ENCODE measurements at places on chromosomes 5 and 9. TPM values are rescaled to one million over a fixed set of nuclear protein-coding genes. Genes with fewer than 3 reads are reported as not detected.

The GARNL3 gene
- total RNA-seq: 3.0 TPM

The SLC31A2 gene
- 71.2 TPM for total RNA-seq

The ANKRD18A gene
- 6.4 TPM for total RNA-seq

The INSL6 gene
- not detected for total RNA-seq

The NUTM2F gene
- not detected for total RNA-seq

The IL33 gene
- total RNA-seq: 0.67 TPM
